ENCODE measurements at places on chromosomes 3 and 15.

GRCh38 chr15:69782809-69783208 lies 314.9 kb downstream of the TLE3 start:
- no peak for DNase-seq

- no peak for DNase-seq
Observed at GRCh38 chr3:177035676-177036075, 161.6 kb downstream of the TBL1XR1 start.

GRCh38 chr3:10015461-10015904 lies 10.8 kb upstream of the FANCD2 start:
- DNase-seq, result peak; percentile 79

DNA sequence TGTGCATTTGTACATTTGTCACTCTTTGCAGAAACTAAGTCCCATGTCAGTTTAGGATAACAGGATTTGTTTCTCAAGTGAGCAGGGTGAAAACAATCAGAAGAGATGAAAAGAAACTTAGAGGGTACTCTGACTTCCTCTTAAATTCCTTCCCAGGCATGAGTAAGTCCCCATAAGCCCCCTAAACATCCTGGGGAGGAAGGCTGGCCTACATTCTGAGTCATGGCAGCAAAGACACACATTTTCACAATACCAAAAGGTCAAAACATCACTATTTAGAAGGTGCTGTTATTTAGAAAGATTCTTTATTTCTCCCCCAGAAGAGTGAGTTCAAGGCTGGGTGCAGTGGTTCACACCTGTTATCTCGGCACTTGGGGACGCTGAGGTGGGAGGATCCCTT lies 7.6 kb upstream of the FOXP1 start:
- DNase-seq, result no peak

DNA sequence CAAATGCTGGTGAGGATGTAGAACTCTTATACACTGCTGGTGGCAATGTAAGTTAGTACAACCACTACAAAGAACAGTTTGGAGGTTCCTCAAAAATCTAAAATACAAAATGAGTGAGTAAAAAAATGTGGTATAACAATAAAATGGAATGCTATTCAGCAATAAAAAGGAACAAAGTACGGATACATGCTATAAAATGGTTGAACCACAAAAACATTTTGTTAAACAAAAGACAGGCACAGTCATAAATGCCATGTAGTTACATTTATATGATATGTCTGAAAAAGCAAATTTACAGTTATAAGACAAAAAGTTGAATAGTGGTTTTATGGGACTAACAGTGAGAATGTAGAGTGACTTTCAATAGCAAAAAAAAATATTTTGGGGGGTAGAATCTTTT lies 285.8 kb downstream of the TBC1D5 start:
- DNase-seq, result no peak

- no peak for DNase-seq
Observed at GRCh38 chr3:39329493-39329892, at the start of gene CCR8. CCR8 (plus strand) TSS chr3:39329709; CDS start chr3:39332332, 2,623 bp downstream.

- no peak for DNase-seq
Observed at GRCh38 chr15:92839696-92840095, 60.4 kb upstream of the CHD2 start.

DNA sequence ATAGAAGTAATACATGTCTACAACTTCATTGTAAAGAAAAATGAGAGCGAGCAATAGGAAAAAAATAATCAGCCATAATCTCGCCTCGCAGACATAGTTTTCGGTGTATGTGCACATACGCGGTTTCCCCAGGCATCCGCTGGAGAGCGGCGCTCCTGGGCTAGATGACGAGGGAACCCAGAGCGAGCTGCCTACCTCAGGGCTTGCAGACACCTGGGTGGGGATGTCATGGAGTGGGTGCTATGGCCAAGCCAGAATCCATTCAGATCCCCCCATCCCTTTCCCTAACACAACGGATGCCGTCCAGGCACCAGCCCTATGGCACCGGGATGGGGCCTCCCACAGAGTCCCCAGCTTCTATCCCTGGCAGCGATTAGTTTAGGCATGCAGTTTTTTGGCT lies 4.5 kb upstream of the CFAP100 start:
- no peak for DNase-seq
